ENCODE measurements at places on chromosomes 1 and 21.

- DNase-seq, result no peak
Measured at GRCh38 chr1:236677641-236678235, 8.6 kb upstream of the ACTN2 start.

DNA sequence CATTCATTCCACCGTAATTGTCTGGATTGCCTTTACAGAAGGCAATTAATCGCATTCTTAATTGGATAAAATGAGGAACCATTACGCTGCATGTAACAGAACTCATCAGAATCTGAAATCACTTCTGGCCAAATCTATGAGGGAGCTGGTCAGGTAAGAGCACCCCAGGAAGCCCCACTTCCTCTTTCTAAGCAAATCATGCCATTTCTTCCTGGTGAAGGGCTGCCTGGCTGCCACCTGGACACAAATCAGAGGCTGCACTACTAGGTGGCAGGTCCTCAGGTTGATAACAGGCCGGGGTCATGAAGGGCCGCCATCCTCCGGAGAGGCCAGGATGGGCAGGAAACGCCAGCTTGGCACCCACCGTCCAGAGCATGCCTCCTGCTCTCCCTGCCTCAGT, 73.7 kb downstream of the CAPZB start:
- no peak for DNase-seq

- DNase-seq, result peak; percentile 77
Measured at GRCh38 chr1:231421971-231422797, at the start of gene EGLN1. EGLN1 (minus strand) TSS chr1:231422287; CDS start chr1:231421888, 399 bp downstream.

GRCh38 chr21:37994211-37994610, 78.0 kb upstream of the KCNJ6 start:
- no peak for DNase-seq

GRCh38 chr1:15008783-15009729, 144.5 kb upstream of the TMEM51 start:
- no peak for DNase-seq

- no peak for DNase-seq
Measured at GRCh38 chr1:202834771-202835547, 24.2 kb downstream of the PCAT6 start.

GRCh38 chr1:176765608-176766007, 302.6 kb downstream of the PAPPA2 start:
- no peak for DNase-seq

GRCh38 chr1:85340427-85340826, 64.0 kb upstream of the BCL10 start:
- DNase-seq, result no peak

DNA sequence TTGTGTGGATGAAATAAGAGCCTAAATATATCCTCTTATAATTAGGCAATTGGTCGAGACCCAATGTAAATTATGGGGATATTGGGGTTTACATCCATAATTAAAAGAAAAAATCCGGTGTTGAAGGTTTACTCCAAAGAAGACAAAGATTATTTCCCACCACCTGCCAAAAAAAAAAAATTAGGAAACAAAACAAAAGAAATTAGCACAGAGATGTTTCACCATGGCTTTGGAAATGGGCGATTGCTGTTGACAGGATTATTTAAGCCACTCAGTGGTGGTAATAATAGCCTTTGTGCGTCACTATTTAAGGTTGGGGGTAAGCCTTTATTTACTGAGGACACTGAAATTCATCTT, 585 bp upstream of the GLRX2 start:
- DNase-seq, result no peak

DNA sequence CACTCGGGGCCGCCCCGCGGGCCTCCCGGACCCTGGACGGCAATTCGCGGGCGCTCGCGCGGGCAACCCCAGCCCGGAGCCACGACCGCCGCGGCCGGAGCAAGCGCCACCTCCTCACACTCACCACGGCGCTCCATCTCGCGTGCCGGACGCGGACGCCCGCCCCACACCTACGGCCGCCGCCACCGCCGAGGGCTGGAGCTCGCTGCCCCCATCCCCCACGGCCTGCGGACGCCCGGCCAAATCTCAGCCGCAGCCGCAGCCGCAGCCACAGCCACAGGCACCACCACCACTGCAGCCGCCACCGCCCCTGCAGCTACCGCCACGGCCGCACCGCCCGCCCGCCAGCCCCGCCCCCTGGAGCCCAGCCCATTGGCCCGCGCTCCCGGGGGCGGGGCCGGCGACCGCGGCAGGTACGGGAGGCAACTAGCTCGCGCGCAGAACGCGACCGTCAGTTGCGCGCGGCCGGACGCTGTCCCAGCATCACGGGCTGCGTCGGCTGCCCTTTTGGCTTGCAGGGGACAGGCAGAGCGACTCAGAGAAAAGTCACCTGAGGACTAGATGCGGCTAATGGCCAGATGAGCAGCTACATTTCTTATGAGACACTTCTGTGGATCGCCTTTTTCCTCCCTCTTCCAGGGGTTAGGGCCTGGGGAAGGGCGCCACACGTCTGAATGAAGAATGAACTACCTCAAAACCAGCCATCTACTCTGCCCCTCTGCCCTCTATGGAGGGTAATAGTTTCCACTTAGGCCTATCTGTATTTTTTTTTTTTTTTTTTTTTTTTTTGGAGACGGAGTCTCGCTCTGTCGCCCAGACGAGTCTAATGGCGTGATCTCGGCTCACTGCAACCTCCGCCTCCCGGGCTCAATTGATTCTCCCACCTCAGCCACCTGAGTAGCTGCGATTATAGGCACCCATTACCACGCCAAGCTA, at the start of gene ARHGAP29:
TSS of gene ARHGAP29 (minus strand) at position 294 of the 936 bp plus-strand sequence. CDS start 5,973 bp downstream, outside the sequence.
- peak; percentile 27 for DNase-seq

DNA sequence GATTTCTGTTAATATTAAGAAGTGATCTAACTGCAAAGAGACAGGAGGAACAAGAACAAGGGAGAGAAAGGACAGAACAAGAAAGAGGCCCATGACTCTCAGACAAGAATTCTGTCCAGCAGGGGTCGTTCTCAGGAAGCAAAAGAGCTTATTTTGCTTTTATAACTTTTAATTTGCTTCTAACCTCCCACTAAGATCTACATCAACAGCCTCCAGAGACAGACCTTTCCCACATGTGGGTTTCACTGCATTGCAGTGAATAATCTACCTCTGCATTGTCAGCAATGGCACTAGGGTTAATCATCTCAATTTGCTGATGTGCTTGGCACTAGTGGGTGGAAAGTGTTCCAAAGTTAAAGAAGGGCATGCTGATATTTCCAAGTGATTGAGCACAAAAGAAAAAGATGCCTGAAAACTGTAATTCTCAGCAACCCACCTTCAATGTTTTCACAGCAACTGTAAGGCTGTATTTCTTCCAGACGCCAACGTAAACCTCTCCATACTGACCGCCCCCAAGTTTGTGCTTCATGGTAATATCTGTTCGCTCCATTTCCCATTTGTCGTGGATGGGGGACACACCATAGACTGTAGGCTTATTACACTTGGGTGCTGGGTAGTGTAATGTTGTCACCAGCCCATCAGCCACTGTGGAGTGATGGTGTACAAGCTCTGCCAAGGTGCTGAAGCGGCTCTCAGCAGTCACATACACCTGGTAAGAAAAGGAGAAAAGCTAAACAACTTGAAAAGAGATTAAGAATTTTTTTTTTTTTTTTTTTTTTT, 39.5 kb downstream of the TOR3A start:
- DNase-seq, result peak; percentile 37

- no peak for DNase-seq
Measured at GRCh38 chr1:238752327-238752726, 634.0 kb upstream of the CHRM3 start.

- DNase-seq, result no peak
Measured at GRCh38 chr1:183069562-183070216, 46.5 kb downstream of the LAMC1 start.

DNA sequence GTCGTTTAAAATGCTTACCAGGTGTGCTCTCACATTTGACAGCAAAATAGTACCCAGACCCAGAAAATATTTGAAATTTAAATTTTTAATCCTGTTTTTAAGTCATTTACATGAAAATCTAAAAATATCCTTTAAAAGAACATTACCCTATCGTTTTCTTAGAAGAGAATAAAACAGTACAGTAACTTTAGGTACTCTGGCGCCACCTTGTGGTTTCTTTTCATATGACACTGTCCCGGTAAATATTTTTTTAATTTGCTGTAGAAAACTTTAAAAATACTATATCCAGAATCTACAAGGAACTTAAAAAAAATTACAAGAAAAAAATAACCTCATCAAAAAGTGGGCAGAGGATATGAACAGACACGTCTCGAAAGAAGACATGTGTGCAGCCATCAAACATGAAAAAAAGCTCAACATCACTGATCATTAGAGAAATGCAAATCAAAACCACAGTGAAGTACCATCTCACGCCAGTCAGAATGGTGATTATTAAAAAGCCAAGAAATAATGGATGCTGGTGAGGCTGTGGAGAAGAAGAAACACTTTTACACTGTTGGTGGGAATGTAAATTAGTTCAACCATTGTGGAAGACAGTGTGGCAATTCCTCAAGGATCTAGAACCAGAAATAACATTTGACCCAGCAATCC, 129.2 kb downstream of the RGS21 start:
- peak; percentile 56 for DNase-seq

- no peak for DNase-seq
Measured at GRCh38 chr1:194004146-194004545, 817.7 kb upstream of the B3GALT2 start.

GRCh38 chr1:229025576-229025975, 245.3 kb upstream of the RAB4A start:
- DNase-seq, result no peak

GRCh38 chr1:227758366-227758765, 23.1 kb downstream of the SNAP47 start:
- DNase-seq, result no peak

- DNase-seq, result no peak
Measured at GRCh38 chr1:52348704-52349300, 17.2 kb downstream of the CC2D1B start.

- DNase-seq, result no peak
Measured at GRCh38 chr21:40381111-40381510, 465.8 kb downstream of the DSCAM start.

DNA sequence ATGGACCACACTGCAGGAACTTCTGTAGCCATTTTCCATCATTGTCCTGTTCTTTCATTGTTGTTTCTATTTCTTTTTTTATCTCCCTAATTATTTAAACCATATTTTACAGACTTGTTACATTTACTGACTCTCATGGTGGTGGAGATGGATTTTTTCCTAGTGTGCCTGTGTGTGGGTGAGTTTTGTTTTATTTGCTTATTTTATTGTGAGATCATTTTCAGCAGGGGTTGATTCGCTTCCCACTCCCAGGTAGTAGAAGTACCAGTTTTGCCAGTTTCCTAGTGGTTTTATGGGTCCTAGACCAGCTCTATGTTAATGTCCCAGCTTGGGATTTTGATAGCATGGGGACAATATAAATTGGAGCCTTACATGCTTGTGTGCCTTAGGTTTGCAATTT, 80.0 kb upstream of the BACH1 start:
- no peak for DNase-seq

GRCh38 chr1:226874579-226875425, 4.4 kb downstream of the PSEN2 start:
- no peak for DNase-seq

DNA sequence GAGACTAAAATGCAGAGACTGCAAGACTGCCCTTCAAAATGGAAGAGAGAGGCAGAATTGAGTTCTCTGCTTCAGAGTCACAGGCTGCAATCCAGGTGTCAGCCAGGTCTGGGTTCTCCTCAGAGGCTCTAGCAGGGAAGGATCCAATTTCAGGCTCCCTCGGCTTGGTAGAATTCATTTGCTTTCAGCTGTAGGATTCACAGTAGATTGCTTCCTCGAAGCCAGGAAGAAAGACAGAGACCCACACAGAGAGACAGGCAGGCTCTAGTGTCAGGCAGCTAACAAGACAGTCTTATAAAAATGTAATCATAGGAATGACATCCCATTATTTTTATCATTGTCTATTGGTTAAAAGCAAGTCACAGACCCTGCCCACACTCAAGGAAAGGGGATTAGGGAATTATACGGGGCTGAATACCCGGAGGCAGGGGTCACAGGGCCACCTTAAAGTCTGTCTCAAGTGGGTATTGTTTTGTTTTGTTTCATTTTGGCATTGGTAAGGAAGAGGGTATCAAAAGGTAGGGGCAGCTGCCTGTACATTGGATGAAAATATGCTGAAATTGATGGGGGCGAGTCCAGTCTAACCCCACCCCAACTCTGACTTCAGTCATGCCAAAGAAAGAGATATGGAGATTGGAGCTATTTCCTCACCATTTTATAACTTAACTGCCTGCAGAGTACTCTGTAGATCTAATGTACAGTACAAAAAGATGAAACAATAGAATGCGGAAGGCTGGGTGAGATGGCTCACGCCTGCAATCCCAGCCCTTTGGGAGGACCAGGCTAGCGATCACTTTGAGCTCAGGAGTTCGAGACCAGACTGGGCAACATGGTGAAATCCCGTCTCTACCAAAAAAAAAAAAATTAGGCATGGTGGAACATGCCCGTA, 9.5 kb upstream of the TBCE start:
- DNase-seq, result no peak

DNA sequence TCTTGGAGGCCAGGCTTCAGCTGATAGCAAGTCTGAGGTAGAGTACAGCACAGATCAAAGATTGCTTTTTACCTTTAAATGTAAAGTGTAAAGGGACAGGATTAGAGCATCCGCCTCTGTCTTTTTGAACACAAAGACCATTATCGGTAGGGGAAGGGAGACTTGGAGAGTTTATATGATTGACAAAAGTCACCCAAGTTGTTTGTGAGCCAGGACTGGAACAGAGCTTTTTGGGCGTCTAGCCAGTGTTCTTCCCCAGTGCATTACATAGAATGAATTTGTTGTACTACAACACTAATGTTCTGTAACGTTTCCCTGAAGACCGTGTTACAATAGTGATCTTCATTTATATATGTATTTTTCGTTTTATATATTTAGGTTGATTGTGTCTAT, 9.3 kb upstream of the PIGC start:
- no peak for DNase-seq

DNA sequence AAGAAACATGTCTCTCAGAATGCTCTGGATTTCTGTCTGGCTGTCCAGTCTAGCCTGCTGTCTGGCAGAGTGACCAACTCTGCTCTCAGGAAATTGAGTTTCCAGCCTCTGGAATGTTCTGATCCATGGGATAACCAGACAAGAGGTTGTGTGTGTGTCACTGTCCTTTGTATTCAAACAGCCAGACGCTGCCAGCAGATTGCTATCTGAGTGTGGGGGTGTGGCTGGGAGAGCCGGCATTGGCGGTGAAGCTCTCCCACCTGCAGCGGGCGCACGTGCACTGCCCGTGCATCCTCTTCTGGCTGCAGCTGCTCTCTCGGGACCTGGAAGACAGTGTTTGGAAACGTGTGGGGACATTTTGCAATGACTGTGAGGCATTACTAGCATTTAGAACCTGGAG, 26.1 kb downstream of the PKP1 start:
- DNase-seq, result peak; percentile 7

DNA sequence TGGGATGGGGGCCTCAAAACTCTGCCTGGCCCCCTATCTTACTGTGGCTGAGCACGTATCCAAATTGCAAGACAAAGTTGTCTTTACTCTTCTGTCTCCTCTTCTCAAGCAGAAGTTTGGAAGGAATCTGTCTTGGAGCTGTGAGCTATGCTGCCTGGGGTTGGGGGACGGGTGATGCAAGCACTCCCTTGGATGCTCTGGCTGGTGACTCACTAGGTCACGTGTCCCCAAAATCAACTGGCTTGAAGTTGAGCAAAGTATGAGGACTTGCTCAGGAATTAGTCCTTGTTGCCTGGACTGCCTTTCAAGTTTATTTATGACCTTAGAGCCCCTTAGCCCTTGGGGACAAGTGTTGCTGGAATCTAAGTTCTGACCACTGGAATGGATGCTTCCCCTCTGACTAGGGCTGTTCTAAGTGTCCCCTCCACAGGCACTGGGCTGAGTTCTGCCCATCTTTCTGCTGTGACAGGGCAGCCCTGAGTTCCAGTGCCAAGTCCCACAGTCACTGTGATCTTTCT, 269.5 kb downstream of the HHAT start:
- DNase-seq, result no peak
